Stimulated activated CD4-positive, alpha-beta T cell treated with anti-CD3 and anti-CD28 coated beads, Interleukin-4, amount 100 ng/mL, for 24 hours (primary cell): ENCODE measurements at places on chromosomes 2 and 18.

DNA sequence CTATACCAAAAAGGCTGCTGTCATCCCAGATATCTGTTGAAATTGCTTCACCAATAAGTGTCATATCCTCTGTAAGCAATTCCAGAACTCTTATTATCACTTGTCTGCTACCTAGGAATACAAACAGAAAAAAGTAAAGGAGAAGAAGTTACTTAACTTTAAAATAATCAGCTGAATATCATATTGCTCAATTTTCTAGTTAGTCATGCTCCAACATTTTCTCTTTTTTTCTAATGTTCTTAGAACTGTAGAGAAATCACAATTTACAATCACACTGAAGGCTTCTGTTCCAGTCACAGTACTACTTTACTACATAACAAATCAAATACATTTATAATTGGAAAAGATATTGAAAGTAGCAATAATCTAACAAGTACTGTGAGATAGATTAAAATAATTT lies 17.4 kb downstream of the RTTN start:
- no peak for DNase-seq

GRCh38 chr2:73983322-73984202 lies 1.1 kb upstream of the TET3 start:
- DNase-seq: no peak

DNA sequence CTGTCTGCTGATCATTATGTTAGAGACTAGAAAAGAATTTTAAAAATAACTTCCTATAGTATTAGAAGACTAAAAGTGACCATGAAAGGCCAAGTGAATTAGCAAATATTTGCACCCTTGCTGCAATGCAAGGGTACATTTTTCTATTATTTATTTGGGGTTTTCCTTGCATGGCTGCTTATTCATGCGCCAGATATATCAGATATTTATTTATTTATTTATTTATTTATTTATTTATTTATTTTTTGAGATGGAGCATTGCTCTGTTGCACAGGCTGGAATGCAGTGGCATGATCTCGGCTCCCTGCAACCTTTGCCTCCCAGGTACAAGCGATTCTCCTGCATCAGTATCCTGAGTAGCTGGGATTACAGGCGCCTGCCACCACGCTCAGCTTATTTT lies 126.3 kb upstream of the LMAN1 start:
- no peak for DNase-seq

- DNase-seq: no peak
Observed at GRCh38 chr2:13002536-13003331, 286.0 kb downstream of the TRIB2 start.

- DNase-seq: no peak
Observed at GRCh38 chr2:235666213-235666781, 172.5 kb downstream of the AGAP1 start.
